ENCODE measurements at places on chromosomes 2 and 18.

- no peak for DNase-seq
Measured at GRCh38 chr2:175627405-175627804, 374.7 kb downstream of the LNPK start.

GRCh38 chr2:157692768-157693167, 64.1 kb upstream of the ACVR1C start:
- no peak for DNase-seq

DNA sequence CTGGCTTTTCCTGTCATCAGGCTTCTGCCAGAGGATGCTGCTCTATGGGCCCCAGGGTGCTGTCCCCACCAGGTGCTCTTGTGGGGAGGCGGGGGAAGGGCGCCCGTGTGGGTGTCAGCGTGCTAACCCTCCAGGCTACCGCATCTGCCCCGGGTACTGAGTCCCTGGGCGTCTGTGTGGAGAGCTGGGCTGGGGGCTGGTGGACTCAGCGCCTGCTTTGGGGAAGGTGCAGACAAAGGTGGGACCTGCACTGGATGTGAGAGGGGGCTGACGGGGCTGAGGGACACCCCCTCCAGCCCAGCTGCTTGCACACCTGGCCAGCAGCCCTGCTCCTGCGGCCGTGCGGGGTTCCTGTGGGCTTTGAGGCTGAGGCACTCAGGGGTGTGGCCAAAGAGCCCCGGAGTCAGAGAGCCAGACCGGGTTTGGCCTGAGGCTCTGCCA, 120.7 kb upstream of the PXDN start:
- no peak for DNase-seq

DNA sequence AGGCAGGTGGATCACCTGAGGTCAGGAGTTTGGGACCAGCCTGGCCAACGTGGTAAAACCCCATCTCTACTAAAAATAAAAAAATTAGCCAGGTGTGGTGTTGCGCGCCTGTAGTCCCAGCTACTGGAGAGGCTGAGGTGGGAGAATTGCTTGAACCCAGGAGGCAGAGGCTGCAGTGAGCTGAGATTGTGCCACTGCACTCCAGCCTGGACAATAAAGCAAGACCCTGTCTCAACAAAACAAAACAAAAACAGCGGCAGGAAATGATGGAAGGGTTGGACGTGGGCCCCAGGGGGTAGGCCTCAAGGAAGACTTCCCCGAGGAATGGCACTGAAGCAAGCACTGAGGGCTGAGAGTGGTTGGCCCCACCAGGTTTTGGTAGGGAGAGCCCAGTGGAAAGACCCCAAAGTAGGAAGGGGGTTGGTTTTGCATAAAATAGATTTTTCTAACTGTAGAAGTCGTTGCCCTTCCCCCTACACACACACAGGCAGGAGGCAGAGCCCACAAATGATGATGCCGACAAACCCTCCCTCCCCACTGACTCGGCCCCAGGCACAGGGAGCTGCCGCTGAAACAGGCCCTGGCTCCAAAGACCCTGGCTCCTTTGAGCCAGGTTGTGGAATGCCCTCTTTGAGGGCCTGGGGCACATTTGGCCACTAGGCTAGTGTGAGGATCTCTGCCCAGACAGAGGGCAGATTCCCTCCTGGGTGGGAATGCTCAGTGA, 104.8 kb downstream of the CABLES1 start:
- DNase-seq, result no peak

DNA sequence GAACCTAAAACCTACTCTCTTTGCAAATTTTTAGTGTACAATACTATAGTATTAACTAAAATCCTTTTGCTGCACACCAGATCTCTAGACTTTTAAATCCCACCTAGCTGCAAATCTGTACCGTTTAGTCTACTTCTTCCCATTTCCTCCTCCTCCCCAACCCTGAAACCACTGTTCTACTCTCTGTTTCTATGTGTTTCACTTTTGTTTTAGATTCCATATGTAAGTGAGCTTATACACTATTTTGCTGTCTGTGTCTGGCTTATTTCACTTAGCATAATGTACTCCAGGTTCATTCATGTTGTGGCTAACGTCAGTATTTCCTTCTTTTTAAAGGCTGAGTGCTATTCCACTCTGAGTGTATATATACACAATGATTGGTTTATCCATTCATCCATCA, 18.4 kb upstream of the DSC2 start:
- no peak for DNase-seq

GRCh38 chr2:98376996-98377395, 30.7 kb downstream of the CNGA3 start:
- DNase-seq, result no peak

DNA sequence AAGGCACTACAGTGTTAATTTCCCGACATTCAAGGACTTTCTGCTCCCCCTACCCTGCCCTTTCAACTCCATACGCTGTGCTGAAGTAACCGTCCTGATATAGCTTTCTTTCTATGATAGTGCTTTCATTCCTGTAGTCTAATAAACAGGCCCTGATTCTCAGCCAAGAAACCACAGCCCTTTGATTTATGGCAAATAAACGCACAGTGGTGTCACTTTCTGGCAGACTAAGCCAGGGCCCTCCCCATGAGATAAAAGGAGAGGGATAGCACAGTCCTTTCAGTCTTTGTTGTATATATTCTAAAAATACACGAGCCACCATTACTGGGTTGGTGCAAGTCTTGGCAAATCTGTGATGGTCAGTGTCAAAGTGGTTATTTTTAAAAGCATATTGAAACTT, 291.2 kb downstream of the ALPK2 start:
- DNase-seq, result no peak

- DNase-seq, result no peak
Measured at GRCh38 chr18:2302628-2303516, 268.4 kb downstream of the METTL4 start.

GRCh38 chr2:52220393-52220792, 1188.5 kb upstream of the NRXN1 start:
- DNase-seq, result no peak

DNA sequence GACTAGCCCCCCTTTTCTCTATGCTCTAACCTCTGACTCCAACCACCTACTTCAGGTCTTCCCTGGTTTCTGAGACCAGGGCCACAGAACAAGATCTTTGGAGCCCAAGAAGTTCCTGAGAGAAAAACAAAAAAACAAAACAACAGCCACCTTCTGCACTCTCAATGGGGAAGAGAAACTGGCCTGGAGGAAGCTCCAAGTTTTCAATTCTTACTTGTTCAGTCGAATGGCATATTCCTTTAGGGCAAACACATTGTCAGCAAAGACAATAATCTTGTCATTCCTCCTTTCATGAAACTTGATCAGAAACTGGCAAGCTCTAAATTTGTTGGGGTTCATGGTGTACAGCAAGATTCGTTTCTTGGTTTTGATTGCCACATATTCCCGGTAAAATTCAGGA, 15.0 kb downstream of the ERCC3 start:
- DNase-seq, result no peak

- no peak for DNase-seq
Measured at GRCh38 chr2:9937968-9938367, 13.5 kb upstream of the GRHL1 start.
